ENCODE measurements at places on chromosomes 11 and 22. TPM values are rescaled to one million over a fixed set of nuclear protein-coding genes. Genes with fewer than 3 reads are reported as not detected.

GRCh38 chr22:30444632-30445437 lies 19.3 kb downstream of the MTFP1 start:
- H3K36me3 ChIP-seq: peaks cover 6% of the 10 kb centered on the region
- H3K4me1 ChIP-seq: peaks cover 23% of the 10 kb centered on the region
- no peak overlapping the region for H3K27ac ChIP-seq
- H3K27me3 ChIP-seq: peaks cover 24% of the 10 kb centered on the region
- DNase-seq: peak; percentile 87
- no peak overlapping the region for H3K4me3 ChIP-seq

- peak; percentile 54 for DNase-seq
- H3K36me3 ChIP-seq: peaks cover 10% of the 10 kb centered on the region
- peaks cover 32% of the 10 kb centered on the region for H3K4me1 ChIP-seq
- H3K4me3 ChIP-seq: no peak overlapping the region
- no peaks in the 10 kb centered on the region for H3K27me3 ChIP-seq
- peak overlapping the region; percentile 78 for H3K27ac ChIP-seq
Measured at GRCh38 chr22:24407884-24408283, 19.5 kb upstream of the ADORA2A start.

DNA sequence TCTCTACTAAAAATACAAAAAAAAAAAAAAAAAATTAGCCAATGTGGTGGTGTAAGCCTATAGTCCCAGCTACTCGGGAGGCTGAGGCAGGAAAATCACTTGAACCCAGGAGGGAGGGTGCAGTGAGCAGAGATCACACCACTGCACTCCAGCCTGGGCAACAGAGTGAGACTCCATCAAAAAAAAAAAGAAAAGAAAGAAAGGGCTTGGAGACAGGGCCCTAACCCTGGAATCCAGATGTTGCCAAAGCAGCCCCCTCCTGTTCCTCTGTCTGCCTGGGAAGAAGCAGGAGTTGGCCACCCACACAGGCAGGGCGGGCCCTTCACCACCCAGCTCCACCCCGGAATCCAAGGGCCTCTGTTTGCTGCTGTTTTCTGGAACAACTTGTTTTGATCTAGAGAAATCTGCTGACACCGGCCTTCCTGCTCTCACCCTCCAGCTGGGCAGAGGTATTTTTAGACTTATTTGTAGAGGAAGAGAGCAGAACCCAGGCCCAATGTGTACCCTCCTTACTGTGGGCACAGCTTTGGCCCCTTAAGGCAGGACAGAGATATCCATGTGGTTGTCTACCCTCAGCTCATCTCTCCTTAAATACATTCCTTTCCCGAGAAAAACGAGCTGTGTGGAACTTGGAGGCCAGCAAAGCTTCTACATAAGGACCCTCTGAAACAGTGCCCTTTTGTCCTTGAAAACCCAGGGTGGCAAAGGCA lies 2.7 kb upstream of the NEAT1 start:
- peaks cover 31% of the 10 kb centered on the region for H3K36me3 ChIP-seq
- peak; percentile 93 for DNase-seq
- H3K27ac ChIP-seq: peak overlapping the region; percentile 100
- peaks cover 62% of the 10 kb centered on the region for H3K4me1 ChIP-seq

DNA sequence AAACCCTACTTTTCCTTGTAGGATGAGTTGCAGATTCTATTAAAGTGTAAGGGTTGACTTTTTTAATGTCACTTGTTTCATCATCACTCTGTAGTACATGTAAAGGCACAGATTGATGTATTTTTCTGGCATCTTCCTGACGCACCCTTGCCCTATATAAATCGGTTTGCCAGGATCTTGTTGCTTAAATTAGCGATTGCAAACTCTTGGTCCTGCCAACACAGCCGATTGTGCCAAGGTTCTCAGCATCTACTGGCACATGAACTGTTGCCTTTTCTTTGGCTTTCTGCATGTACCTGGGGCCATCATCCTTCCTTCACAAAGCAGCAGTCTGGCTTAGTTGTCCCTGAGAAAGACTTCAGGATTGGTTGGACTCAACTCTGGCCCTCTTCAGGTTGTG lies 7.5 kb upstream of the LIN7C start:
- peaks cover 2% of the 10 kb centered on the region for H3K4me1 ChIP-seq
- DNase-seq: no peak
- H3K36me3 ChIP-seq: no peaks in the 10 kb centered on the region

DNA sequence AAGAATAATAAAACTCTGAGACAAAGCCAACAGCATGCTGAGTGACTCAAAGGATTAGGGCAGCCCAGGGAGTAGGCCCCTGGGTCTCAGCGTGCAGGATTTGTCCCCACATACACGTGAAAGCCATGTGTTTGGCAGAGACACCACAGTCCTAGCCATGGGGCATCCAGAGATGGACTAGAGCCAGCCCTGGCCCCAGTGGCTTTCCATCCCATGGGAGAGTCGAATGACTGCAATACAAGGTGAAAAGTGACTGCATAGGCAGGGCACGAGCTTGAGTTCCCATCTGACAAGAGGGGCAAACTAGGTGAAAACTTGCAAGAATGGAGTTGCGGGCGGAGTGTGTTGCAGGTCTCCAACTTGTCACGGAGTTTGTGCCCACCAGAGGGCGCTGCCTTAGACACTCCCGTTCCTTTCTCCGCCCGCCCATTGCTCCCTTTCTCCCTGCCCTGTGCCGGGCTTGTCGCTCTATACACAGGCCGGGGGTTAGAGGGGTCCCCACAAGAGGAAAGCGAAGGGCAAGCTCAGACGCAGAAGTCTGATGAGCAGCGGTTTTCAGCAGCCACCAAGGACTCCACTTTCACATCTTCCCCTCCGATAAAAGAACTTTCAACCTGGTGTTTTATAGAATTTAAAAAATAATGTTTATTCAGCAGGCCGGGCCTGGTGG lies 24.2 kb downstream of the TSKU start:
- H3K4me3 ChIP-seq: peak overlapping the region; percentile 30
- no peaks in the 10 kb centered on the region for H3K36me3 ChIP-seq
- H3K27ac ChIP-seq: no peak overlapping the region
- DNase-seq: peak; percentile 90

- H3K4me1 ChIP-seq: no peaks in the 10 kb centered on the region
- peaks cover 2% of the 10 kb centered on the region for H3K36me3 ChIP-seq
- no peak for DNase-seq
- no peak overlapping the region for H3K27ac ChIP-seq
Measured at GRCh38 chr11:45154276-45154675, 7.8 kb downstream of the PRDM11 start.

GRCh38 chr11:111785886-111786412 lies 19.8 kb upstream of the PPP2R1B start:
- no peaks in the 10 kb centered on the region for H3K27me3 ChIP-seq
- no peaks in the 10 kb centered on the region for H3K4me1 ChIP-seq
- DNase-seq: no peak
- H3K4me3 ChIP-seq: no peak overlapping the region

- H3K27ac ChIP-seq: no peak overlapping the region
- no peaks in the 10 kb centered on the region for H3K4me1 ChIP-seq
- H3K27me3 ChIP-seq: no peaks in the 10 kb centered on the region
- DNase-seq: no peak
- peaks cover 49% of the 10 kb centered on the region for H3K36me3 ChIP-seq
Measured at GRCh38 chr11:62823677-62824076, 8.2 kb downstream of the STX5 start.

Gene NPAS4
- not detected for total RNA-seq
